Fibroblast of the conjunctiva (primary cell): ENCODE measurements at places on chromosomes 11 and 22.

DNA sequence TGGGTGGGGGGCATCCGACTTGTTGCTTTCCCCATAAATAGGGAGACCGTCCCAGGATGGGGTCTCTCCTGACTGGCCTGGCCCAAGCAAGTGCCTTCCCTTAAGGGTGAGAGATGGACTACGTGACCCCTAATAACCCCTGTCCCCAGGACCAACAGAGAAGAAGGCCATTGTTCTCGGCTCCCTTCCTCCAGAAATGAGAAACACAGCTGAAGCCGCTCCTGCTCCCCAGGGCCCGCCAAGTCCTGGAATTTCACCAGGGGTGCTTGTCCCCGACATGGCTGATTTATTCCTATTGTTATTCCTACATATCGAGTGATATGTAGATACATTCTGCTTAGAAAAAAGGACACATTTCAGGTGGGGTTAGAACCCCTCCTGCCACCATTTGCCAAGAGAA, 100.8 kb downstream of the TP53I11 start:
- no peak for DNase-seq

GRCh38 chr11:79287952-79288351, 152.9 kb downstream of the TENM4 start:
- no peak for DNase-seq

- no peak for DNase-seq
Measured at GRCh38 chr11:32043737-32044136, 47.1 kb upstream of the RCN1 start.

- no peak for DNase-seq
Measured at GRCh38 chr11:128734103-128734831, 40.4 kb downstream of the FLI1 start.

DNA sequence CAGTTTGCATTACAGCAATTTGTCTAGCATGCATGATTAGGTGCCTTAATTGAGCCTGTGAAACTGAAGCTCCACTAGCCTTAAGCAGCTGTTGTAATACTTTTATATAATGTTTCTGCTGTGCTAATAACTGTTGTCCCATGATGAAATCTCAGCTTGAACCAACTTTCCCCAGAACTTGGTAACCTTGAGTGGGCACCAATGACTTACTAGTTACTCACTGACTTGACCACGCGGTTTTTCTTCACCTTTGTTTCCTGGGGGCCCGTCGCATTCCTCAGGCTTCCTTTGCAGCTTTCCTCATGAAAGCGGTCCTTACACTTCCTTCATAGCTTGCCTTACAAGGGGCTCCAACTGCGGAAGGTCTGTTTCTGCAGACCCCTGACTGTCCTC, 11.2 kb upstream of the GLYATL1 start:
- no peak for DNase-seq

DNA sequence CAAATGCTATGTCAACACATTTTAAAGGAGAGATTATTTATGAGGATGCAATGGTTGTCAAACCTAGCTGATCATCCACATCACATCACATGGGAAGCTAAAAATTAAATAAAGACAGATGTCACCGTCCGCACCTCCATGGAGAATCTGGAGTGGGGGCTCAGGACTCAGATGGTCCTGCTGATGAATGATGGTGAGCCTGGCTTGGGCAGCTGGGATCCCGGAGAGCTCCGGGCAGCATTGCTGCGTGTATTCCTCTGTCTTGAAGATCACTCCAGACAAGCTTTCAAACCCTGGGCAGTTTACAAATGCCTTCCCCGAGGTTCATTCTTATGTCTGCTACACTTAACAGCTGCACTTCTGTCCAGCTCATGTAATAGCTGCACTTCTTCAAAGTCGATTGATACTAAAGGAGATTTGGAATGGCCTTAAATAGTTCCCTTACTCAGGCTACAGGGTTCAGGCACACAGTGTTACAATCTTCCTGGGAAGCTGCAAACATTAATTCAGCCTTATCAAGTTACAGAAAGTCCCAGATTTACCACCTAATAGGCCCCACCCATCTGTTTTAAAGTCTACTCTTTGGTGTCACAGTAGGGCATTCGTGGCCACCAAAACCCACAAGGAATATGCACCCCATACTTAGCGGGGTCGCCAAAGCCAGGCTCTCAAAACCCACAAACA, 34.7 kb upstream of the CSNK2A3 start:
- no peak for DNase-seq

DNA sequence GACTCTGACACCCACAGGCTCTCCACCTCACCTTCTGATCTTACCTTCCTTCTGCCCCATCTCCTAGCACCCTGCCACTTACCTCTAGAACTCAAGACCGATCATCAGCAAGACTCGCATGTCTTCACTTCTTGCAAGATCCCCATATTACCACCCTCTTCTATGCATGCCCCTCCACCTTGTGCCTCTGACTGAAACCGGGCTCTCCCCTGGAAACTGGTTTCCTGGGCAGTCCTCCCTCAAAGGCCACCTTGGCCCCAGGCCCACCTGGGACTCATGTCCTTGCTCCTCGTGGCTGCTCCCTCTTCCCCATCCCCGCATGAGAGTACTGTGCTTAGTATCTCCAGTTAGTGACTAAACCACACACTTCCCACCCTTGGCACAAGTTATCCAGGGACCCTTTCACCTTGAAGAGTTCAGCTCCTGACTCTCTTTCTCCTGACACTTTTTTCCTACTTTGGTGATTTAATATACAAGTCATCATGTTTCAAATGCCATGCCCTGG, 136.7 kb downstream of the SPATA19 start:
- no peak for DNase-seq

DNA sequence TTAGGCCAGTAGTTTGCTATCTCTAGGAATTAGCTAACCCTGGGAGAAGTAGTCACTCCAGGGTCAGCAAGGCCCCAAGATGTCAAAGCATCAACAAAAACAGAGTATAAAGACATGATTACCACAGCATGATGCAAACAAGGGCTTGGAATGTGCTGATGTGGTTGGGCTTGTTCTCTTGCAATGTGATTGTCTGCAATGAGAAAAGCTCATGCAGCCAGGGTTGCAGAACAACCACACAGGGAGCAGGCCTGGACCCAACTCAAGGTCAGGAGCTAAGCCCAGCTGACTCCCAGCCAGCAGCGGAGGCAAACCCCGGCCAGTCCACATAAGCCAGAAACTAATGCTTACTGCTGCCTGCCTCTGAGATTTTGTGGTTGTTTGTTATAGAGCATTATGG, 132.4 kb upstream of the ZC3H12C start:
- peak; percentile 96 for DNase-seq

DNA sequence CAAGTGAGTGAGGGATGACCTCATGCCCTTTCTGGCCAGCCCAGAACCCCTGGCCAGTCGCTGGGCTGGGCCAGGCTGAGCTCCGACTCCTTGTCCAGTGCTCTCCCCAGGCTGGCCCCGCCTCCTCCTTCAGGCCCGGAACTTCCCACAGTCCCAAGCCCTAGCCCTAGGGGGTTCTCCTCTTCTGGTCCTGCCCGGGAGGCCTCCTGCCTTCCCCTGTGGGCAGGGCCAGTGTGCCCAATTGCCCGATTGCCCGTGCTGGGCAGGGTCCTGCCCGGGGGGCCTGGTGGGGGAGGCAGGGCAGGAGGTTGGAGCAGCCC, 4.2 kb downstream of the TCIRG1 start:
- no peak for DNase-seq

GRCh38 chr11:13216711-13217075, 60.9 kb upstream of the BMAL1 start:
- no peak for DNase-seq

DNA sequence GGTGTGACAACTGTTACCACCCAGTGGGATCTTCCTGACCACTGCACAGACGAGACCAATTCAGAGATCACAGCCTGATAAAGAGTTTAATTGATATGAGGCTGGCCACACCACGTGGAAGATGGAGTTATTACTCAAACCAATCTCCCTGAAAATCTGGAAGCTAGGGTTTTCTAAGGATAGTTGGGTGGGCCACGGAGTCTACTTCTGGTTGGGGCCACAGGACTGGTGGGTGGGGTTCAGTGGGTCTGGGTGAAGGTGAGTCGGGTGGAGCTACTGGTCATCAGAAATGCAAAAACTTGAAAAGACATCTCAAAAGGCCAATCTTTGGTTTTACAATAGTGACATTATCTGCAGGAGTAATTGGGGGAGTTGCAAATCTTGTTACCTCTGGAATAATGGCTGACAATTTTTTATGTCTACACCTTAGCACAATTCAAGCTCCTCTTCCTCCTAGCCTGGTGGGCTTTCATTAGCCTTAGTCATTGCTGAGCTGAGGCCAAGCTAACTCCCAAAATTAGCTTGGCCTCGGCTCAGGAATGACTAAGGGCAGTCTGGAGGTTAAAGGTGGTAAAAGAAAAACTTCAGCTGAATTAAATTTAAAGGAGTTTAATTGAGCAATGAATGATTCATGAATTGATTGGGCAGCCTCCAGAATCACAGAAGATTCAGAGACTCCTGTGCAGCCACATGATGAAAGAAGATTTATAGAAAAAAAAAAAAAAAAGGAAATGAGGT, 13.1 kb downstream of the C11orf96 start:
- no peak for DNase-seq

GRCh38 chr11:67504005-67504949, 886 bp downstream of the PITPNM1 start:
- no peak for DNase-seq

DNA sequence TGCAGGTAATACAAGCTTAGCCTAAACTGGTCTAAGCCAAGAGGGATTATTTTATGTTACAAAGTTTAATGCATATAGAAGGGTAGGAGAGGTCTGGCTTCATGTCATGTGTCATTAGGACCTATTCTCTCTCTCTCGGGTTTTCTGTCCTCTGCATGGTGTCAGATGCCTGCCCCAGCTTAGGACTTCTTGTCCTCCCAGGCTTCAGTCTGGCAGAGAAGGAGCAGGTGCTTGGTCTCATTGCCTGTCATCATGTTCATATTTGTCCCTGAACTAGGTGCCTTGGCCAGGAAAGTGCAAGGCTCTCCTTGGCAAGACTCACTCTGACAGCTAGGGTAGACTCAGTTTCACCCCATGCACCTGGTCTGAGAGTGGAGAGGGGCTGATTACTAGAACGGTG, 126.3 kb downstream of the ADAMTS15 start:
- no peak for DNase-seq

DNA sequence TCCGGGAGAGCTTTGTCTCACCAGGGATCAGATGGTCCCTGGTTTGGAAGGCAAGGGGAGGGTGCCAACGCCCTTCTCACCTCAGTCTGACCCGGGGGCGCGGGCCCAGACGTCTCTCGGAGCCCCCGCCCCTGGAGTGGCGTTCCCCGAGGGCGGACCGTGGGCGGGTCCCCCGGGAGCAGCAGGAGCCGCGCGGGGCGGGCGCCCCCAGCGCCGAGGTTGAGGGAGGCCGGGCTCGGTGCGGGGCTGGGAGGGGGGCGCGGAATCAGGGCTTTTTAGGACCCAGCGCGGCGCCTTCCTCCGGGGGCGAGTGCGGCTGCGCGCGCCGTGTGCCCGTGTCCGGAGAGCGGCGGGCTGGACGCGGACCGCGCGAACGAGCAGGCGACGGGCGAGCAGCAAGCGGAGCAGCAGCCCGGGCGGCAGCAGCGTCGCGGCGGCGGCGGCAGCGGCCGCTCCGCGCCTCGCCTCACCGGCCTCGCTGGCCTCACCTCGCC, at the start of gene KCNC1:
TSS of gene KCNC1 (plus strand) at position 364 of the 494 bp plus-strand sequence. CDS start 1,222 bp downstream, outside the sequence.
- DNase-seq = no peak

DNA sequence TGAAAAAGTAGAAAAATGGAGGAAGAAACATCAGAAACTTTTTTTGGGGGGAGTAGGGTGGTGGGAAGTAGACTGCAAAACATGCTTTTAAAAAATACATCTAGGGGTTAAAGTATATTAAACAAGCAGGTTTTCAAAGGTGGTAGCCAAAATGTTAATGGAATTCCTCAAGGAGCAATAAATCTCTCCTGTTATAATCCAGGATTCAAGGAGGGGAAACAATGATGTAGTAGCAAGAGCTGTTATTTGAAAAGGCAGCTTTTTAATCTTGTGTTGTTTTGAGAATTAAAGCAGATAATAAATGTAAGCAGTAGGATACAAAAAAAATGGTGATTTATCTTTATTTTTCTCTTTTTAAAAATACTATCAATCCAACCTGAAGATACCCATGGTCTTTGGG, 736.5 kb upstream of the CCDC90B start:
- no peak for DNase-seq

DNA sequence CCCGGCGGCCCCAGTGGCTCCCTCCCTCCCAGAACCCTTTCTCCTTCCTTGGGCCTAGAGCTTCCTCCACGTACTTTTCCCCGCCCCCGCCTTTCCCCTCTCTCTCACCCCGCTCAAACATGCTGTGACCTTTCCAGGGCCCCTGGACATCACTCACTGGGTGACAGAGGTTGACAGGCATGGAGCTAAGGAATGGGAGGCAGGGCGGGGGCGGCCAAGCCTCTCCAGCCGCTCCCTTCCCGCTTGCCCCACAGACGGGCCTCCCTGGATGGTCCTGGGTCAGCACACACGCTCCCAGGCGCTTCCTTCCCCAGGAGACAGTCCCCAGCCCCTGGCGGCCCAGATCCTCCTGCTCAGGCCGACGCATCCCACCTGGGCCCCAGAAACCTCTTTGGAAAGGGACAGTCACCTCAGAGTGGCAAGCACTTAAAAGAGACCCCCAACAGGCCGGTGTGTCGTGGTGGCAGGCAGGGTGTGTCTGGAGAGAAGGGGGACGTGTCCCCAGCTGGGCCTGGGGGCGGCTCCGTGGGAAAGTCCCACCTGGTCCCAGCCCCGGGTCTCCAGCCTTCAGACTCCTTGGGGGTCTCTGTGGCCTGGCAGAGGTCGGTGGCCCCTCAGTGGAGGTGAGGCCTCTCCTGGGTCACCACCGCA, 8.8 kb downstream of the H19 start:
- no peak for DNase-seq

- DNase-seq = no peak
Measured at GRCh38 chr11:61908730-61909316, 8.5 kb downstream of the RAB3IL1 start.

- no peak for DNase-seq
Measured at GRCh38 chr11:44573333-44573732, 7.9 kb downstream of the CD82 start.

GRCh38 chr11:116641561-116642045, 131.2 kb downstream of the BUD13 start:
- DNase-seq = no peak

DNA sequence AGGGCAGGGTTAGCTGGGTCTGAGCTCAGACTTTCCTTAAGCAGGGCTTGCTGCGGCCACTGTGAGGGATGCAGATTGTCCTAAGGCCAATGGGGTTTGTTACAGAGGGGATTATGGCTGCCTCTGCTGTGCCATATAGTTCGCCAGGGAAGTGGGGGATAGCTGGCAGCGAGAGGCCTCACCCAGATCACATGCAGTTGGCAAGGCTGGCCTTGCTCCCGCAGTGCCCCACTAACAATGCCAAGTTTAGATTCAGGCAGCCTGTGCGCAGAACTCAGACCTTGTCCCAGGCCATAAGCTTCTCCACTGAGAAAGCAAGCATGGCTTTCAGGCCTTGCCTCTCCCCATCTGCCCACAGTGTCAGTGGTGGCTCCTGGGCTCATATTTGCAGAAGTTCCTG, 4.7 kb upstream of the APOL2 start:
- DNase-seq = no peak
